Mesothelial cell of epicardium (in vitro differentiated cells): ENCODE measurements at places on chromosomes 2 and 18.

- H3K36me3 ChIP-seq: no peaks in the 10 kb centered on the region
- DNase-seq: no peak
- H3K4me1 ChIP-seq: no peaks in the 10 kb centered on the region
- H3K27me3 ChIP-seq: no peaks in the 10 kb centered on the region
These were observed 18.5 kb upstream of the KYNU start for GRCh38 chr2:142858961-142859360.

- peaks cover 6% of the 10 kb centered on the region for H3K4me1 ChIP-seq
- no peak overlapping the region for H3K27ac ChIP-seq
- H3K36me3 ChIP-seq: peaks cover 31% of the 10 kb centered on the region
- no peak for DNase-seq
- no peak overlapping the region for H3K4me3 ChIP-seq
These were observed 51.8 kb downstream of the MYL12B start for GRCh38 chr18:3313685-3314084.

DNA sequence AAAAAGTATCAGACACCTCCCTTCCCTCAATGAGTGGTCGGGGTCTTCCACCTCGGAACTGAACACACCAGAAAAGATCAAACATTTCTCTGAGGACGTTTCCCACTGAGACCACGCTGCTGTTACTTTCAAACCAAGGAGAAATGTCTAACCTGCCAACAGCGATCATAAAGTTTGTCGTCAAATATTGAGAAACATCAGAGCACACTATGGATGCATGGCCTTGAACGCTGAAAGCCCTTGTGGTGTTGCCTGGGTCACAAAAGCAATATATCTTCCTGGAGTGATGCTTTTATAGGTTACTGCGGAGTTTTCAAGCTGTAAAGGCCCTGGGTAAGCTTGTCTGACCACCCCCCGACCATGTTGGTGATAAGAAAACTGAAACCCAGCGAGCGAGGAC, 70.2 kb upstream of the ID2 start:
- H3K36me3 ChIP-seq: peaks cover 2% of the 10 kb centered on the region
- DNase-seq: no peak
- H3K4me3 ChIP-seq: no peak overlapping the region
- H3K27me3 ChIP-seq: no peaks in the 10 kb centered on the region
- no peak overlapping the region for H3K27ac ChIP-seq
- peaks cover 65% of the 10 kb centered on the region for H3K4me1 ChIP-seq

GRCh38 chr2:12507295-12507694, 209.4 kb upstream of the TRIB2 start:
- no peak overlapping the region for H3K4me3 ChIP-seq
- H3K36me3 ChIP-seq: no peaks in the 10 kb centered on the region
- H3K27ac ChIP-seq: no peak overlapping the region
- H3K4me1 ChIP-seq: no peaks in the 10 kb centered on the region
- DNase-seq: no peak

GRCh38 chr2:169039702-169040101, 8.6 kb upstream of the ABCB11 start:
- H3K4me1 ChIP-seq: no peaks in the 10 kb centered on the region
- no peaks in the 10 kb centered on the region for H3K27me3 ChIP-seq
- no peak overlapping the region for H3K27ac ChIP-seq
- no peak for DNase-seq

DNA sequence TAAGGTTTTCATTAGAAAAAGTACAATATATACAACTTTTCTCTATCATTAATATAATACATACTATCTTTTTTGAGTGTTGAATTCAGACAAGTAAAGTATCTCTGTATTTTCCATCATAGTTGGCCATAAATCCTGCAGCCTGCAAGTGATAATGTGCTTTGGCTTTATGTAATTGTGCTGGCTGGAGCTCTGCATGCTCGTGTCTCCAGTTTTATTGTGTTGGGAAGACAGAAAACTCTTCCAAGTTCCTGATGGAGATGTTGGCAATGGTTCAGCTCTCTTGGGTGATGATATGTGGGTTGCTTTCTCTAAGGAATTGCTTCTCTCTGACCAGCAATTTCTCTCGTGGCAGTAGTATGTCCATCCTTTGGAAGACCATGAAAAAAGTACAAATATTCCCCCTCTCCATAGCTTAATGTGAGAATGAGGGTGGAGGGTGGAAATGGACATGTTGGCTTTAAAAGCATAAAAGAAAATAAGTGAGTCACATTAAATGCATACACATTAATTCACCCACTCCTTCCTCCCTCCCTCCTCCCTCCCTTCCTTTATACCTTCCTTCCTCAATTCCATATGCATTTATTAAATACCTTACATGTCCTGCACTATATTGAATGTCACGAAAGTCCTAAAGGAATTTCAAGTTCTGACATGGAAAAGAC, 344.2 kb downstream of the MTX2 start:
- peaks cover 2% of the 10 kb centered on the region for H3K27me3 ChIP-seq
- peaks cover 24% of the 10 kb centered on the region for H3K4me1 ChIP-seq
- H3K36me3 ChIP-seq: no peaks in the 10 kb centered on the region
- H3K27ac ChIP-seq: no peak overlapping the region
- DNase-seq: no peak

DNA sequence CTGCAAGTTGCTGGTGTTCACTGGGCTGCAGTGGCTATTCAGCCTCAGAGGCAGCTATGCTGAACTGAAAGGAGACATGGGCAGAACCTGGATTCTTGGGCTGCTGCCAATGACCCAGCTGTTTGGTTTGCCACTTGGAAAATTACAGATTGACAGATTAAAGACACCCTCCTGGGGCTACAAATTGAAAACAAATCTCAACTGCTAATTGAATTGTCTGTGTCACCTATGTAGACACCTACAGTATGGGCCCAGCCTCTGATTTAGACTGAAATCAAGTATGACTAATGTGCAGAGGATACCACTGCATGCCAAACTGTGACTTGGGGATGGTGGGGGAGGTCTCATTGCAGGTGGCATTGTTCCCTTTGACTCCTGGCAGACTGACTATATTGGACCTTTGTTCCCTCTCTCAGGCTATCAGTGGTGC, 42.8 kb downstream of the ITSN2 start:
- H3K36me3 ChIP-seq: peaks cover 13% of the 10 kb centered on the region
- no peaks in the 10 kb centered on the region for H3K4me1 ChIP-seq
- H3K27me3 ChIP-seq: no peaks in the 10 kb centered on the region
- H3K27ac ChIP-seq: no peak overlapping the region
- H3K4me3 ChIP-seq: no peak overlapping the region

DNA sequence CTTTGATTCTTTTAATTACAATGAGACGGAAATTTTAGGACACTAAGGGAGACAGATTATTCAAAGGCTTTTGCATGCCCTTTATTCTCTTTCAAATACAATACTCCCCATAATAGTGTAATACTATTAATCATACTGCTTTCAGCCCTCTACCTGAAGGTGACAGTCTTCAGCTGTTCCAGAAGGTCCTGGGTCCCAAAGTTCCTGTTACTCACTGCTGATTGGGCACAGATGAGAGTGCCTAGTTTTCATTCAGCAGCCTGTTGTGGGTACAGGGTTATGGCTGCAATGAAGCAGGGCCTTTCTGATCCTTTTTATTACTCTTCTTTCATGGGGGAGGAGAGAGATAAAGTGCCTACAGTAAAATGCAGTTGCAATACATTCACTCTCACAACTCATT, 80.2 kb downstream of the NUP35 start:
- no peak for DNase-seq
- no peaks in the 10 kb centered on the region for H3K27me3 ChIP-seq
- no peak overlapping the region for H3K27ac ChIP-seq
- no peak overlapping the region for H3K4me3 ChIP-seq
- H3K36me3 ChIP-seq: peaks cover 16% of the 10 kb centered on the region
- H3K4me1 ChIP-seq: peaks cover 9% of the 10 kb centered on the region

- DNase-seq: no peak
- no peak overlapping the region for H3K27ac ChIP-seq
- no peaks in the 10 kb centered on the region for H3K27me3 ChIP-seq
These were observed 47.5 kb downstream of the ANKRD44 start for GRCh38 chr2:197263077-197263476.

DNA sequence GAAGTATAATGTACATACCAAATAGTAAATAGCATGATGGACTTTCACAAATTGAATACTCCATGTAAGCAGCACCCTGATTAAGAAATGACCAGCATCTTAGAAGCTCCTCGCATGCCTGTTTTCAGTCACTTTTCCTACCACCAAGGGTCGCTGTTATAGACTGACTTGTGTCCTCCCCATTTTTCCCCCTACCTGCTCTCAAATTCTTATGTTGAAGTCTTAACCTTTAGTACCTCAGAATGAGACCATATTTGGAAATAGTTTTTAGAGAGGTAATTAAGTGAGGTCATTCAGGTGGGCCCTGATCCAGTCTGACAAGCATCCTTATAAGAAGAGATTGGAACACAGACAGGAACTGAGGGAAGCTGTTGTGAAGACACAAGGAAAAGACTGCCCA, 125.9 kb downstream of the LYPD6 start:
- peaks cover 57% of the 10 kb centered on the region for H3K36me3 ChIP-seq
- no peak overlapping the region for H3K4me3 ChIP-seq
- H3K4me1 ChIP-seq: peaks cover 7% of the 10 kb centered on the region
- H3K27me3 ChIP-seq: no peaks in the 10 kb centered on the region
- no peak overlapping the region for H3K27ac ChIP-seq

DNA sequence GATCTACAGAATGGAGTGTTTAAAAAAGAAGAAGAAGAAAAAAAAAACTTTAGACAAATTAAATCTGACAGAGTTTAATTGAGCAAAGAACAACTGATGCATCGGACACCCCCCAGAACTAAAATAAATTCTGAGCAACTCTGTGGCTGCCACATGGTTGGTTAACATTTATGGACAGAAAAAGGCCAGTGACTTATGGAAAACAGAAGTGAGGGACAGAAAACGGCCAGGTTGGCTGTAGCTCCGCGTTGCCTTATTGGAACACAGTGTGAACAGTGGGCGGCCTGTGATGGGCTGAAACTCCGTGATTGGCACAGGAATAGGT, 75.6 kb downstream of the SPP2 start:
- H3K4me3 ChIP-seq: no peak overlapping the region
- no peak overlapping the region for H3K27ac ChIP-seq
- H3K4me1 ChIP-seq: peaks cover 3% of the 10 kb centered on the region
- H3K27me3 ChIP-seq: peaks cover 4% of the 10 kb centered on the region

DNA sequence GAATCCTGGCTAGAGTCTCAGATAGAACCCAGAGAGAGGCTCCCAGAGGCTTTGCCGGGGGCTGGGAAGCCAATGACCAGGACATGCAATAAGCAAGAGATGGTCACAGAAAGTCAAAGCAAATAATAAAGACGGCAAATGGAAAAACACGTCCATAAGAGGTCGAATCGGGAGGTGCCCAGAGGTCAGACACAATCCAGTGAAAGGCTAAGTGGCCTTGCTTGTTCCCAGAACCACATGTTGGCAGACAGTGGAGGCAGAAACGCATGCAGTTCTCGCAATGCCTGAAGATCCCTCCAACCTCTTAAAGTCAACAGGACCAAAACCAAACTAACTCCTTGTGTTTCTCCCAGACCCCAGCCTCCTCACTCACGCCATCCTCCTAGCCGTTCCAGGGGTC, 3.0 kb downstream of the CYB5A start:
- H3K27me3 ChIP-seq: no peaks in the 10 kb centered on the region
- H3K4me1 ChIP-seq: peaks cover 25% of the 10 kb centered on the region
- no peaks in the 10 kb centered on the region for H3K36me3 ChIP-seq
- H3K27ac ChIP-seq: no peak overlapping the region
- DNase-seq: no peak

DNA sequence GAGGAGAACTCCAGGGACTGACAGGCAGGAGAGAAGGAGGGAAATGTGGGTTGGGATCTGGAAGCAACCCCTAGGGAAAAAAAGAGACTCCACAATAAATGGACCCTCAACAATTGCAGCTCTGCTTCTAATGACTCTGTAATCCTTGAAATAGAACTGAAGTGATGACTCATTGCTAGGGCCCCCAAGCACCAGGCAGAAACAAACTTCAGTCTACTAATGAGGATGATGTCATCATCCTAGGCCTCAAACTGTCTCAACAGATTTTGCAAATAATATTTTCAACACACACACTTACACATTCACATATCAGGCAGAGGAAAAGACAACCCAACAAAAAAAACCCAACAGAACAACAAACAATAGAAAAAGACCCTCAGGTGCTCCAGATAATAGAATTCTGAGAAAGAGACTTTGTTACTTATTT, 143.3 kb downstream of the HDAC4 start:
- no peak overlapping the region for H3K4me3 ChIP-seq
- H3K36me3 ChIP-seq: peaks cover 18% of the 10 kb centered on the region
- peaks cover 10% of the 10 kb centered on the region for H3K4me1 ChIP-seq
- no peaks in the 10 kb centered on the region for H3K27me3 ChIP-seq
- H3K27ac ChIP-seq: no peak overlapping the region

DNA sequence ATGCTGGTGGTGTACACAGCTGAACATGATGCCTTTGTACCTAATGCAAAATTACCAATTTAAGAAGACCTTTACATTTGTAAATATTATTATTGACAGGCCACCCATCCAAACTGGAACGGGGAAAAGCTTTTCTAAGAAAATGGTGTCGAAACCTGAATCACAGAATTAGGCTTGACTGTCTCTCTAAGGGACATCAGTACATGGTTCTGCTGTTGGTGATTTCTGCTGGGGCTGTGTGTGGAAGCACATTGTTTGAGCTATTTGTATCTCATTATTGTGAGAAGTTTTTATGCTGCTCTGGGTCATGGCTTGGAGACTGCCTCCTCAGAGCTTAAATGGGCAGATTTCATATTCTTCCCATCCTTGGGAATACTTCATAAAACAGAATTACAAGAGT, 420.9 kb upstream of the POU3F3 start:
- H3K4me1 ChIP-seq: peaks cover 25% of the 10 kb centered on the region
- DNase-seq: no peak
- no peak overlapping the region for H3K27ac ChIP-seq
- H3K4me3 ChIP-seq: no peak overlapping the region

- no peaks in the 10 kb centered on the region for H3K4me1 ChIP-seq
- H3K27me3 ChIP-seq: no peaks in the 10 kb centered on the region
- no peak overlapping the region for H3K27ac ChIP-seq
- H3K4me3 ChIP-seq: no peak overlapping the region
These were observed 134.3 kb upstream of the DSEL start for GRCh38 chr18:67650686-67651385.

DNA sequence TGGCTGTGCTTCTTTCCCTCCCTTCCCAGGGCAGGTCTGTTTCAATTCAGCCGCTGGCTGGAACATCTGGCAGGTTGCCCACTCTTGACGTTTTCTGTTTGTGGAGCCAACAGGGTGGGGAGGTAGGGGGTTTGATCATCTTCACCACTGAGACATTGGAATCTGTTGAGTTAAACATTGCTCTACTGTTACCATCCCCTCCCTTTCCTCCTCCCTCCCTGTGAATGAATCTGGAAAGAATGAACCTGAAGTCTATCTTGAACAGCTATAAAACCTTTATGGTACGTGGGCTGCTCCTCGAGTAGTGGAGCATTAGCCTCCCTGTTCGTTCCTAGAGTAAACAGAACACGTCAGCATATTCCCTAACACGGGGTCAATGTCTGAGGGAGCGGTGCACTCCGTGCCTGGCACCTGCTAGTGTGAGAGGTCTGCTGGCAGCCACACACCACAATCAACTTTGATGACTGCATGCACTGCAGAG, 249.9 kb upstream of the RBBP8 start:
- peaks cover 5% of the 10 kb centered on the region for H3K36me3 ChIP-seq
- peak overlapping the region; percentile 95 for H3K27ac ChIP-seq
- peak; percentile 90 for DNase-seq
- no peak overlapping the region for H3K4me3 ChIP-seq

- no peak overlapping the region for H3K27ac ChIP-seq
- H3K4me3 ChIP-seq: no peak overlapping the region
- H3K36me3 ChIP-seq: no peaks in the 10 kb centered on the region
- H3K27me3 ChIP-seq: no peaks in the 10 kb centered on the region
- no peak for DNase-seq
- H3K4me1 ChIP-seq: peaks cover 1% of the 10 kb centered on the region
These were observed 978.1 kb downstream of the TMEM182 start for GRCh38 chr2:103739921-103740320.

- DNase-seq: no peak
- no peak overlapping the region for H3K4me3 ChIP-seq
- H3K27me3 ChIP-seq: no peaks in the 10 kb centered on the region
- H3K4me1 ChIP-seq: peaks cover 24% of the 10 kb centered on the region
- peaks cover 44% of the 10 kb centered on the region for H3K36me3 ChIP-seq
These were observed 37.6 kb downstream of the RMC1 start for GRCh38 chr18:23540867-23541266.
